ENCODE measurements at places on chromosomes 2 and 18. TPM values are rescaled to one million over a fixed set of nuclear protein-coding genes. Genes with fewer than 3 reads are reported as not detected.

DNA sequence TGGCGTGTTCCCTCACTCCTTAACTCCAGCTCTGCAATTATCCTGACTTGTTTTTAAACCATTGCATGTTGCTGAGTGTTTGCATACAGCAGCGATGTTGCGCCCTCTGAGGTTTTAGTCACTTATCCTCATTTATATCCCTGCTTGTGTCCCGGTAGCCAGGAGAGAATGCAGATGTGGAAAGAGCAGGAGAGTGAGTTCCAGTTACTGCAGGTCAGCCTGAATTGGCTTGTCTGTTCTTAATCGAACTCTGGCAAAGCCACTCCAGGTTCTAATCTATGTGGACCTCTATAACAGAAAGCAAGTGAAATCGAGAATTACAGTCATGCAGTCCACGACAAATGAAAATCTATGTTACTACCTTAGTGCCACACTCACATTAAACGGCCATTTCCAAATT, 295.1 kb upstream of the REV1 start:
- no peak for DNase-seq
- no peaks in the 10 kb centered on the region for H3K27me3 ChIP-seq
- no peak overlapping the region for H3K27ac ChIP-seq
- H3K4me3 ChIP-seq: no peak overlapping the region
- peaks cover 5% of the 10 kb centered on the region for H3K4me1 ChIP-seq

GRCh38 chr2:175187378-175187777, 5.9 kb upstream of the ATP5MC3 start:
- H3K27ac ChIP-seq: no peak overlapping the region
- no peak overlapping the region for H3K4me3 ChIP-seq
- H3K36me3 ChIP-seq: no peaks in the 10 kb centered on the region
- H3K27me3 ChIP-seq: no peaks in the 10 kb centered on the region
- no peaks in the 10 kb centered on the region for H3K4me1 ChIP-seq

Gene SNORC
- 0.67 TPM for polyA plus RNA-seq

DNA sequence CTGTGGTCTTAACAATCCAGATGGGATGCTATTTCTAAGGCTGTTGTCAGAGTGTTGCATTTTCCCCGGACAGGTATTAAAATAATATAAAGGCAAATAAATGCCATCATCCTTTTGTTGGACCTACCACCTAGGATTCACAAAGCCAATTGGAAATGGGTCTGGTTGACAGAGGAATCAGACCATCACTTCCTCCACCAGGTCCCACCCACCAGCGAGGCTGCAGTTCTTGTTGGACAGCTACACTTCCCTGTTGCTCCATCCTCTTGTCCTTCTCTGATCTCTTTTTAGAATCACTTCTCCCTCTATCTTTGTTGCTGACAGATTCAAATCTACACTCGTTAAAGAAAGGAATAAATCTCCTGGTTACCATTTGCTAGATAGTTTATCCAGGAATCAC, 1.1 kb downstream of the TMEM169 start:
- DNase-seq: peak; percentile 9
- no peak overlapping the region for H3K27ac ChIP-seq
- H3K36me3 ChIP-seq: no peaks in the 10 kb centered on the region
- no peak overlapping the region for H3K4me3 ChIP-seq

- H3K4me1 ChIP-seq: no peaks in the 10 kb centered on the region
- no peak overlapping the region for H3K4me3 ChIP-seq
- DNase-seq: peak; percentile 58
- no peak overlapping the region for H3K27ac ChIP-seq
- H3K36me3 ChIP-seq: no peaks in the 10 kb centered on the region
These were observed 134.5 kb downstream of the NAPG start for GRCh38 chr18:10660179-10660884.

- no peaks in the 10 kb centered on the region for H3K4me1 ChIP-seq
- no peak overlapping the region for H3K4me3 ChIP-seq
- peaks cover 88% of the 10 kb centered on the region for H3K27me3 ChIP-seq
These were observed 3.1 kb downstream of the WNT10A start for GRCh38 chr2:218883491-218884490.

Data from IMR-90 (cell line).